ENCODE measurements at places on chromosomes 2 and 18.

GRCh38 chr2:7697052-7697451 lies 779.8 kb downstream of the RNF144A start:
- no peak for DNase-seq

DNA sequence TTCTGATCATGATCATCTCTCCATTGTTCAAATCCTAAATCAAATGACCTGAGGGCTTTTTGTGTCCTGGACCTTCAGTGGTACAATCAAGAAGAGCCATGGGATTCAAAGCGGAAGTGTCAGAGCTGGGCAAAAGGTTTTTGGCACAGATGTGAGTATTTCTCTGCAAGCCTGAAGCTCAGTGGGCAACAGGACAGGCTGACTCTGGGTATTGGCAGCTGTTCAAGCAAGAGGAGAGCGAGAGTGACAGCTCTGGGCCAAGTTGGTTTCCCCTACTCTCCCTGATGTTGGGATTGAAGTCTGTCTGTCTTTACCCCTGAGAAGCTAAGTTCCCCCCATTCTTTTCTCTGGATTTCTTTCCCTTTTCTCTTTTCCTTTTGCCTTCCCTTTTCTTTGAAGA lies 33.3 kb downstream of the DSEL start:
- DNase-seq, result no peak

DNA sequence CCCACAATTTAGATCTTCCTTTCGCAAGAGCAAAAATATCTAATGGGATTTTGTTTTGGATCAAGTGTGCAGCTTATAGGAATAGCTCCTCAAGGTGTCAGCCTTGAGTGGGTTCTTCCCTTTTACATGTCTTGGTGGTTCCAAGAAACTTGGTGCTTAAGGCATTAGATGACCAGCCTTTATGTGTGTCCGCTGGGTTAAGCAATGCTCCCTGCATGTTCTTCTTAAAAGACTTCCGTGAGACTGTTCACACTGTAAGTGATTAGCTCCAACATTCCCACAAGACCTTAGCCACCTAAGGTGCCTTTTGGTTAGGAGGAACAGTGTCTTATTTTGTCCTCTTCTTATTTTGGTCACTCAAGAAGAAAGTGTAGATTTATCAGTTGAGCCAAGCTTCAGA lies 44.3 kb upstream of the GPR39 start:
- DNase-seq, result no peak

DNA sequence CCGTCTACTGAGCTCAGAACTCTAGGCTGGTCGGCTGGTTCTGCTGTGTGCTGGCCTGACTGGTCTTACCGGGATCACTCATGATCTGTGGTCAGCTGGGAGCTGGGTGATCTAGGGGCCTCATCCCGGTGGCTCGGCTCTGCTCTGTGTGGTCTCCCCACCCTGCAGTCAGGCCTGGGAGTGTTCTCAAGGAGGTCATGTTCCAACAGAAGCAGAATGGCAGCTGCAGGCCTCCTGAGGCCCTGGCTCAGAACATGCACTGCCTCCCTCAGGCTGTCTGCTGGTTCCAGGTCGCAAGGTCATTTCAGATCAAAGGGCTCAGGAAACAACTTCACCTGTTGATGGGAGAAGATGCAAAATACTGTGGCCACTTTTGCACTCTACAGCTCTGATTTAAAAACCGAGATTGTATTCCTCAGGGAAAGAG lies 81.1 kb upstream of the RFX8 start:
- no peak for DNase-seq

DNA sequence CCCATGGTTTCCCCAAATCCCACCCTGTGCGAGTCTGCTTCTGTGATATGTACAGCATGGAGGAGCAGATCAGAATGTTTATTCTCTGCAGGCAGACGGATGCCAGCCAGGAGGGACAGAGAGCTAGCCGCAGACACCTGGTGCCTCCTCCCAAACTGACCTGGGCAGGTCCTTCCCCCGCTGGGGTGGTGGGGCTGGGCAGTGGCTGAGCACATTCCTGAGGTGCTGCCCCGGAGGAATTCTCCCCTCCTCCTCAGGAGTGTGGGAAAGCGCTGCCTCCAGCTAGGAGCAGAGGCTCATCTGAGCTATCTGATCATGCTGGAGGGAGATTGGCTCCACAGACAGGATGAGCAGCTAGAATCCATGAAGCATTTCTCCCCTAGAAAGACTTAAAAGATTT lies 21.7 kb downstream of the C2orf92 start:
- no peak for DNase-seq

All from AG04450 (cell line).